ENCODE measurements at places on chromosomes 7 and 10.
A peak's percentile ranks its signal among the peaks of the same experiment; 100 is the strongest.

DNA sequence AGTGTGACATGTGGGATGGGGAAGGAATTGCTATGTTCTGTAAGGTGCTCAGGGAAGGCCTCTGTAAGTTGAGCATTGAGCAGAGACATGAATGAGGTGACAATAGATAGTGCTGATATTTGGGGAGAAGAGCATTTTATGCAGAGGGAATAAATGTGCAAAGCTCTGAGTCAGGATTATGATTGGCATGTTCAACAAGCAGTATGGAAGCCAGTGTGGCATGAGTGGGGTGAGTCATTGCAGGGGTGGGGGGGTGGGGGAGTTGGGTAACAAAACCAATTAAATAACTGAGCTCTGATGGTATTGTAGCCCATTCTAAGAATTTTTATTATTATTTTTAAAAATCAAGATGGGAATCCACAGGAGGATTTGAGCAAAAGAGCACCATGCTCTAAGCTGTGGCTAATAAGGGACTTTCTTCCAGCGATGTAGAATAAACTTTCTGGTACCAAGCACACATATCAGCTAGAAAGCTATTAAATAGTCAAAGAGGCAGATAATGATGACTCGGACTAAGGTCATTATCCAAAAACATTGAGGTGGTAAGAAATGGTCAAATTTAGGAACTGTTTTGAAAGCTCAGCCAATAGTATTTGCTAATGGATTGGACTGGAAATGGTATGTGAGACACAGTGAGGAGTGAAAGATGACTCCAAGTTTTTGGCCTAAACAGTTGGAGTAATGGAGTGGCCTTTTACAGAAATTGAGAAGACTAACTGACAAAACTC, 96.4 kb downstream of the PRKG1 start:
- peak; percentile 4 for DNase-seq

DNA sequence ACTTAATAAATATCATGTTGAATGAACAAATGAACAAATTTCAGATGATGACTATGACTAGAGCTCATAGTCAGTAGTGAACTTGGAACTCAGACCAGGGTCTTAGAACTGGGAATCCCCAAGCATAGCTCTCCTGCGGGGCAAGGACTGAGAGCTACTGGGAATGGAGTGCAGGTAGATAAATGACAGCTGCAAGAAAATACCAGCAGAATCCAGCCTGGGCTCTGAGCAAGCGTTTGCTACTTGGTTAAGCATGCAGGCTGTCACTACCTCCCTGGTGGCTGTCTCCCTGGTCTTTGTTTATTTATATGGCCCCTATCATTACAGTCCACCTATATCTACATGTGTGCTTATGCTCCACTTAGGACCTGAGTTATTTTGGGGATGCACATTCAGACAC, 208.4 kb downstream of the POU6F2 start:
- no peak for DNase-seq

GRCh38 chr10:23630376-23630775, 191.5 kb downstream of the OTUD1 start:
- no peak for DNase-seq

DNA sequence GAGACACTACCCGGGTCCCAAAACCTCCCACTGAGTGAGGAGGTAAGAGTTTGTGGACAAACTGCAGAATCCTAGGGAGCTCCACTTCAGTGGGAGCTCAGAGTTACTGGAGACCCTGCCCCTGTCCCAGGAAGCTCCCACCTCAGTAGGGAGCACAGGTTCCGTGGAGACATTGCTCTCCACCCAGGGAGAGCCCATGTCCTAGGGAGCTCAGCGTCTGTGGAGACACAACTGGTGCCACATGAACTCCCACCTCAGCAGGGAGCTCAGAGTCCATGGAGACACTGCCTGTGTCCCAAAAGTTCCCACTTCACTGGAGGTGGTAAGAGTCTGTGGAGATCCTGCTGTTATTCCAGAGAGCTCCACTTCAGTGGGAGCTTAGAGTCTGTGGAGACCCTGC, 6.3 kb downstream of the MYO1G start:
- no peak for DNase-seq

DNA sequence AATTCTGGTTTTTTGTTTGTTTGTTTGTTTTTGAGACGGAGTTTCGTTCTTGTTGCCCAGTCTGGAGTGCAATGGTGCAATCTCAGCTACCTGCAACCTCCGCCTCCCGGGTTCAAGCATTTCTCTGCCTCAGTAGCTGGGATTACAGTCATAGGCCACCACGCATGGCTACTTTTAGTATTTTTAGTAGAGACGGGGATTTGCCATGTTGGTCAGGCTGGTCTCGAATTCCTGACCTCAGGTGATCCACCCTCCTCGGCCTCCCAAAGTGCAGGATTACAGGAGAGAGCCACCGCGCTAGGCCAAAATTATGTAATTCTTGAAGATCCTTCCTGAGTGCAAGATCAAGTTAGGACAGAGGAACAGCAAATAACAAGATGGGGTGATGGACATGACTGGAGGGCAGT, 719 bp downstream of the ZNF33B start:
- DNase-seq, result no peak

All from fibroblast of pulmonary artery (primary cell).